Coronary artery (tissue), 2 donors: ENCODE measurements at places on chromosomes 2 and 18.

DNA sequence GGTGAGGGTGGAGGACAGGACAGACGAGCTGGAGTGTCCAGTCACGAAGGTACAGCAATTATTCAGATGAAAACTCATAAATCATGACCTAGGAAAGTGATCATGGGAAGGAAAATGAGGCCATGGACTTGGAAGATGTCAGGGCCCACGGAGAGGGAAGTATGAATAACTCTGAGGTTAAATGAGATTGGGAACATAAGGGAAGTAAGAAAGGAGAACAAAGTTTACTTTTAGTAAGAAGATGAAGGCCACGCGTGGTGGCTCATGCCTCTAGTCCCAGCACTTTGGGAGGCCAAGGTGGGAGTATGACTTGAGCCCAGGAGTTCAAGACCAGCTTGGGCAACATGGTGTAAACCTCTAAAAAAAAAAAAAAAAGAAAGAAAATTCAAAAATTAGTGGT, 56.2 kb downstream of the AQP4 start:
- no peak for DNase-seq

- no peak for DNase-seq
Measured at GRCh38 chr2:38109732-38110181, 33.8 kb upstream of the CYP1B1 start.

DNA sequence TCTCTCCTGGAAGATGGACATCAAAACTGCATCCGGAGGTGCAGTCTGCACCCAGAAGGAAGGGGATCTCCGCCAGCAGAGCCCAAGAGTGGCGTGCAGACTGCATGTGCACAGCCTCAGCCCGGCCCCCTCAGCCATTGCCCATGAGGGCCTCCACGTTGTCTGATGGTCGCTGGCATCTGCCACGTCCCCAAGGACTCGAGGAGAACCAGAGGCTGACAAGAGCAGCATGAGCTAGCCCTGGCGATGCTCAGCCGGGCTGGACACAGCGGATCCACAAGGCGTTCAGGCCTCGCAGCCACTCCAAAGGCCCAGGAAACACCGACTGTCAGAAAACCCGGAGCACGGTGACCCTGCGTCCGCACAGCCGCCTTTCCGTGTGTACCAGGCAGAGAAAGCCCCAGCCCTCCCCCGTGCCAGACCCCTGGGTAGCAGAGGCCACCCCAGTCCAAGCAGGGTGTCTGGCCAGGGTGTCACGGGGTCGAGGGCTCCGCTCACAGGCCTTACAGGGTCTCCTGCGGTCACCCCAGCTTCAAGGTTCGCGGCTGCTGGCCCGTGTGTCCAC, 48.3 kb downstream of the SLC66A2 start:
- no peak for DNase-seq

- no peak for DNase-seq
Measured at GRCh38 chr18:11113937-11114336, 35.4 kb downstream of the PIEZO2 start.

DNA sequence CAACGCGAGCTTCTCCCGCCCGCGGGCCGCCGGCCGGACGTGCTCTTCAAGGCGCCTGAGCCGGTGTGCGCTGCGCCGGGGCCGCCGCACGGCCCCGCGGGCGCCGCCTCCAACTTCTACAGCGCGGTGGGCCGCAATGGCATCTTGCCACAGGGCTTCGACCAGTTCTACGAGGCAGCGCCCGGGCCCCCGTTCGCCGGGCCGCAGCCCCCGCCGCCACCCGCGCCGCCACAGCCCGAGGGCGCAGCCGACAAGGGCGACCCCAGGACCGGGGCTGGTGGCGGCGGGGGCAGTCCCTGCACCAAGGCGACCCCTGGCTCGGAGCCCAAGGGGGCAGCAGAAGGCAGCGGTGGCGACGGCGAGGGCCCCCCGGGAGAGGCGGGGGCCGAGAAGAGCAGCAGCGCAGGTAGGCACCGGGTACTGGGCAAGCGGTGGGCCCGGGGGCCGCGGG, 676 bp downstream of the HOXD11 start:
- no peak for DNase-seq

GRCh38 chr18:59453468-59453961, 94.5 kb upstream of the LMAN1 start:
- DNase-seq = no peak

- no peak for DNase-seq
Measured at GRCh38 chr2:61538920-61539520, 864 bp upstream of the XPO1 start.

GRCh38 chr18:27632706-27633105, 447.6 kb upstream of the CHST9 start:
- DNase-seq = no peak

- no peak for DNase-seq
Measured at GRCh38 chr2:54054271-54054670, 61.1 kb upstream of the ACYP2 start.

- DNase-seq = no peak
Measured at GRCh38 chr18:28018351-28018750, 158.6 kb downstream of the CDH2 start.

DNA sequence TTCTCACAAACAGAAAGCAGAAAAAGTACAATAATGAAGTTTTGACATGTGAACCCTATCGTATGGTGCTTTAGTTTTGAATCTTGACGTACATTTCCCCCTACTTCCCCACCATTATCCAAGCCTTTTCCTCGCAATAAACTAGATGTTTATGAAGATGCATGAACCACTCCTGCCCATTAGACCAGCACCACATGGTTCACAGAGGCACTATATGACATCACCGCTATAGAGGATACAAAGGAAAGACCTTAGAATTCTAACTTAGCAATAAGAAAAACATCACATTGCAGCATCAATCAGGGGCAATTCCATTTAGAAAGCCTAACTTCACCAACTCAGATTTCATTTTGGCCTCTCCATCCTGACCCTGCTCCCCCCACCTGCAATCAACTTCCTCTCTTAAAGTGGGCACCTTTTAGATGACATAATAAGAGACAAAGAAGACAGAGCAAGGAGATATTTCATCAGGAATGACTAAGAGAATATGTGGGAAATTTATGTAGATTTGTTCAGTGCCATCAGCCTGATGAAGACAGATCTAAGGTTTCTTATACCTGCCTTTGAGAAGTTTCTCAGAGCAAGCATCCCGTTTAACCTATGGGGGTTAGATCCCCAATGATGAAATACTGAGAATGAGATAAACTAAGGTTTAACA, 124.9 kb downstream of the PIGN start:
- DNase-seq = no peak

GRCh38 chr2:17879137-17879912, 858 bp downstream of the KCNS3 start:
- DNase-seq = peak; percentile 82

DNA sequence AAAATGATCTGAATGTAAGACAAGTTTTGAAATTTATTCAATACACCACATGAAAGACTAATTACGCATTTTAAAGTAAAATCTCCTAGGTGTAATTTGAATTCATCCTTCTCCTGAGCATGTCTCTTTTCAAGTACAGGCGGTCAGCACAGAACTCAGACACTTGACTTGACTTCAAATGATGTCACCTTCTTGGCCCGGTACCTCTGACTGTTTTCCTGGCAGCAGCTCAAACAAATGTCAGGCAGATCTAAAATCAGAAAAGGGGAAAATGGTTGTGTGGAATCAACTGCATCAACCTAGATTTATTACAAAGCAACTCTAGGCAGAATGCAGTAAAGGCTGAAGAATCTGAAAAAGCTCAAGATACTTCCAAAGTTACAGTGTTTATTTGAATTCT, 11.4 kb upstream of the PROKR1 start:
- DNase-seq = no peak

DNA sequence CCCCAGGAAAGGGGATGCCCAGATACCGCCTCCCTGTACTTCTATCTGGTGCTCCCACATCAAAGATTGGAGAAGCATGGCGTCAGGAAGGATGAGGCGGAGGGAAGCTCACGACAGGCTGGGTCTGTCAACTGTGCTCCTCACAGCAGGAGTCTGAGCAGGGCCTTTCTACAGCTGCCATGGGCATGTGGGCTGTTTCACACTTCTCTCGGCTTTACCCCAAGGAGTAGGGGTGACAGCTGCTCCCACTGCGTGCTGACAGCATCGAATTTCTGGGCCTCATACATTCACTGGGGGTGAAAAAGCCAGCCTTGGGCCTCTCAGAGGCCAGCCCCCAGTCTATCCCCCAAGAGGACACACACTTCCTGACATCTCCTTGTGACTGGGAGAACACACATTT, 21.1 kb downstream of the NEURL3 start:
- no peak for DNase-seq

DNA sequence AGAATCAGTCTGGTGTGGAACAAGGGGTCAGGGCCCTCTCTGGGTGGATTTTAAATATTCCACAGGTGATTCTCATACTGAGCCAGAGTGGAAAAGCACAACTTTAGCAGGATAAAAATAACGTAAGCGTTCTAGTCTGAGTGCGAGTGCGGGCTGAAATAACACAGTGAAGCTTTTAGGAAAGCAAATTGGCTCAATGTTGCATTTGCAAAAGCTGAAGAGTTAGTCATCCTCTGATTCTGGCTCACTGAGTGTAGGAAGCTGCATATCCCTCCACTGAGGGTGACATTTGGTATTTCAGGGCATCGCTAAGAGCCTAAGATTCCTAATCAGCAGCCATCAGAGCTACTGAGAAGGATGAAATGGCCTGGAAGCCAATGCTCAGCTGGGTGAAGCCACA, 134.7 kb downstream of the RIF1 start:
- DNase-seq = no peak

DNA sequence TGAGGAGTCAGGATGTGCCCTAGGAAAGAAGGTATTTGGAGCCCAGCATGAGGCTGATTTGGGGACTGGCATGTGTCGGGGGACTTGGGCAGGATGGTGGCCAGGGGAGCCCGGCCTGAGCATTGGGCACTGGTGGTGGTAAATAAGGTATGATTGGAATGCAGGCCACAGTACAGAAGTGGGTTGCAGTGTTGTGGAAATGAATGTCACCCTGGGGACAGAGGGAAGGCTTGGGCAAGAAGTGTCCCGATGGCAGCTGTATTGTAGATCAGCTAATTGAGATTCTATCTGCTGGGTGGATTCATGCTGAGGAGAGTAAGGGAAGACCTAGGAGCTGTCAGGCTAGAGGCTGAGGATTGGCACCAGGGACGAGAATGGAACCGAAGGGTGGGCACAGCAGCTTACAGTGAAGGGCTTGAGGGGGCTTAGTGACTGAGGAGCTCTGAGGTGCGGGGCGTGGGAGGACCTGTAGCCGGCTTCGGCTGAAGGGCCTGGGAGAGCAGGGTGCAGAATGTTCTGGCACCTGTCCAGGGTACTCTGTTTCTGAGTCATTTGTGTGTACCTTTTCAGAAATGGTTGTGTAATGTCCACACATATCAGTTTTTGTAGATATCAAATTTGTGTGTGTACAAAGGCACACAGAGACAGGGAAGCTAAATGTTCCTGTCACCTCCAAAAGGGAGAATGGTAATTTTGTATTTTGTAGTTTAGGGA, 170.2 kb downstream of the PRKCE start:
- no peak for DNase-seq

GRCh38 chr2:10245021-10245420, 57.7 kb upstream of the HPCAL1 start:
- DNase-seq = no peak

GRCh38 chr2:239120664-239121063, 272.8 kb downstream of the TWIST2 start:
- DNase-seq = no peak
